Neural progenitor cell (in vitro differentiated cells): ENCODE measurements at places on chromosomes 12 and 14. TPM values are rescaled to one million over a fixed set of nuclear protein-coding genes. Genes with fewer than 3 reads are reported as not detected.

- no peak for DNase-seq
These were observed 33.0 kb upstream of the TSPAN9 start for GRCh38 chr12:3044141-3044630.

DNA sequence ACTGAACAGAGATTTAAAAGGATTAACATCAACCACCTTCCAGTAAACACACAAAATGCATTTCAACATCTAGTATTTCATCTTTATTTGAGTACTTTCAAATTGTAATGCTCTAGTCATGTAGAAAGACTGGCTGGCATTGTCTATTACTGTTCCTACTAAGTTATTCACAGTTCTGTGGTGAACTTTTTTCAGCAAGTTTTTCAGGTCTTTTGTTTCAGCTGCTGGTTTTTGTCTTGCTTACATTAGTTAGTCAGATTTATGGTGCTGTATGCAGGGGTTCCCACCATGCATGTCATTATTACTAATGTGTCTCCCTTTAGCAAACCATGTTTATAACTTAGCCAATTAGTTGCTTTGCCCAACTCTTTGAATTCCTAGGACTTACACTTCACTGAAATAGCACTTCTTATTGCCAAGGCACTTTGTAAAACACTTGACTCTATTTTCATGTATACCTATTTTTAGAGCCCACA, 253.4 kb upstream of the KITLG start:
- DNase-seq, result no peak

DNA sequence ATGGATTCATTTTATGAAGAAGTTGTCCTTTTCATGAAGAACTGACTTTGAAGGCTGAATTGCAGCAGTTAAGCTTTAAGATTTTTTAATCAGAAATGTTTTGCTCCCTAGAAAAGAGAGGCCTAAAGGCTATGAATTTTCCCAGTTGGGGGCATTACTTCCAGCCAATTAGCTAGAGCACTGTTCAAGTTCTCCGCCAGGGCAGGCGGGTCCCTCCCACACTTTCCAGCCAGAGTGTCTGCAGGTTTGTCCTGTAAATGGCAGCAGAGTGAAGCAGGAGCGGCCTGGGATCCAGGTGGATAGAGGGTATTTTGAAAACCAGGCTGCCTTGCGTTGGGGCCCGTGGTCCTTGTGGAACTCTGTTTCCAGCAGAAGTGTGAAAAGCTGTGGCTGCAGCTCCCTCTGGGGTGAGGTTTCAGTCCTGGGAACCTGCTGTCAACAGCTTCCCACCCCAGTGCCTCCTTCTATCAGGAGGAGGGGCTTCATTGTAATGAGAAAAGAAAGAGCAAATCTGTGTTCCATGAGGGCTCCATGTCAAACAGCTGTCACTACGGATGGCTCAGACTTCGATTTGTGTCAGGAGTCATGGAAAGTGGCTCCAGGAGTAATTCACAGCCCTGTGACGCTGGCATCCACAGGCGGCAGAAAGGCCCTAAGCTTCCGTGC, 210.7 kb upstream of the TMEM132C start:
- peak; percentile 17 for DNase-seq

DNA sequence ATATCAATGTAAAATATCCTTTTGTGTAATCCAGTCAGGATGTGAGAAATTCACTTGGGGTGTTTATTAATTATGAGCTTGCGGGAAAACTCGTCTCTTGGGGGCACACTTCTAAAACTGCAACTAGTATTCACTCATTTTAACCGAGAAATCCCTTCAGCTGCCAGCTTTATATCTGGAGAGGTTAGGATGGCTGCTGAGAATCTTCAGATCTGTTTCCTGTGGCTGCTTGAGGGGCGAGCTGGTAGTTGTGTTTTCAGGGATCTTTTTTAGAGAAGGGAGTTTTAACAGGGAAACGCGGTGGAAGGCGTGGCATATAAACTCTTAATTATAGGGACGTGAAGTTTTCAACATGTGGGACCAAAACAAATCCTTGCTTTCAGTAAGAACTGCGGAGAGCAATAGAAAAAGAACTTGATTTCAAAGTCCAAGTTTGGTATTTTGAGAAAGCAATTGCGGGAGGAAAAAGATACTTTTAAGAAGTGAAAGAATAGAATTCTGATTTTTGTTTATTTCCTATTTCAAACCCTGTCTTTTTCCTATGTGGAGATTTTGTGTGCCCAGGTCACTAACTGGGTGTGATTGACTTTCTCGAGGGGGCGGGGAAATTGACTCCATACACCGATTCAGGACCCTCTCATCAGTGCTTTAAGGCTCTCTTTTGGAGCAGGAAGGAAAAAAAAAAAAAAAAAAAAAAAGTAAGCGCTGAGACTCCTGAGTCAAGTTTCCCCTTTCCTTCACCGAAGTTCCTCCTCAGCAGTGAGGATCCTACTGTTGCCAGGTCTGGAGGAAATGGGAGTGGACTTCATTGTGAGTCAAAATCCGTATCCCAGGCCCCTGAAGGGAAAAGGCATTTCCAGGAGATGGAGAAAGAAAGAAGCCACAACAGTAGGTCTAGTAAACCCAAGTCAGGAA, 1.1 kb downstream of the PPFIBP1 start:
- peak; percentile 38 for DNase-seq

GRCh38 chr14:35362911-35363374, 41.6 kb downstream of the NFKBIA start:
- no peak for DNase-seq

- DNase-seq, result peak; percentile 41
These were observed 117.7 kb downstream of the PRKCH start for GRCh38 chr14:61438860-61439765.

DNA sequence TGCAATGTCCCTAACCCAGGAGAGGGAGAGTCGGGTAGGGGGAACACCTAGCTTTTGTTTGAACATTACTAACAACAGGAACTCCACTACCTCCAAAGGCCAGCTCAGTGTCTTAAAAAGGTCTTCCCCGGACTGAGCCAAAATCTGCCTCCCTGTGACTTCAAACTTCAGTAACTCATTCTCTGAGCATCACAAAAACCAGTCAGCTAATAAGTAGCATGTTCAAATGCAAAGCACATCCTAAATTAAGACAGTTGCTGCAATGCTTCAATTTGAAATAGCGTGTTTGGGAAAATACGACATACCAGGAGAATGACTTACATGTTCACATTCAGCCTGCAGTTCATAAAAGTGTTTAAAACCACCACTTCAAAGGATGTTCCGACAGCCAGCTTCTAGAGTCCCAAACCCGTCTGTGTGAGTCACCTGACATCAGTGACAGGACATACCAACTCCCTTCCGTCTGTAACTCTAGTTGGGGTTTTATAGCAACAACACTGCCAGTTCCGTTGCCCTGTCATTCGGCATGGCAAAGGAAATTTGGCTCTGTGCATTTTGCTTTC, 13.0 kb downstream of the ZFP36L1 start:
- no peak for DNase-seq

- no peak for DNase-seq
These were observed 12.6 kb upstream of the CFAP251 start for GRCh38 chr12:121905746-121906145.

GRCh38 chr12:18719922-18720510, 17.8 kb downstream of the PLCZ1 start:
- no peak for DNase-seq

- DNase-seq, result peak; percentile 49
These were observed 253.7 kb downstream of the DUSP6 start for GRCh38 chr12:89098441-89099112.

- peak; percentile 10 for DNase-seq
These were observed 303.4 kb downstream of the KCNC2 start for GRCh38 chr12:74906224-74906623.

GRCh38 chr14:89349171-89350008, 67.6 kb downstream of the FOXN3 start:
- peak; percentile 90 for DNase-seq

DNA sequence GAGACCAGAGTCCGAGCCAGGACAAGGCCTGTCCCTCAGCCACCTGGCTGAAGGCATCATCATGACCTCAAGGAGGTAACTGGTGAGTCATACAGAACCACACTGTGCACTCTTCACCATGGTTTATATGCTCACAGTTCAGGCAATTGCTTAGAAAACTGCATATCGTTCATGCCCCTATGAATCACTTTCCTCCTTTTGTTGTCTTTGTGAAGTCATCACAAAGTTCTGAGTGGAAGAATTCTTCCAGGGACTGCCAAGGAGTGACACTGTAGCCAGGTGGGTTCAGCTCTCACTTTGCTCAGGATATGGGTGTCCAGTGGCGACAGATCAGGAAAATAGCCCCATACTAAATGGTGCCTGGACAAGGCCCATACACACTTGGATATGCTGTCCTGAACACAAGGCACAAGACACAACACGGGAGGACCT, 92.5 kb downstream of the DPF3 start:
- DNase-seq, result no peak

GRCh38 chr12:50859621-50860310, 17.0 kb downstream of the TMPRSS12 start:
- no peak for DNase-seq

DNA sequence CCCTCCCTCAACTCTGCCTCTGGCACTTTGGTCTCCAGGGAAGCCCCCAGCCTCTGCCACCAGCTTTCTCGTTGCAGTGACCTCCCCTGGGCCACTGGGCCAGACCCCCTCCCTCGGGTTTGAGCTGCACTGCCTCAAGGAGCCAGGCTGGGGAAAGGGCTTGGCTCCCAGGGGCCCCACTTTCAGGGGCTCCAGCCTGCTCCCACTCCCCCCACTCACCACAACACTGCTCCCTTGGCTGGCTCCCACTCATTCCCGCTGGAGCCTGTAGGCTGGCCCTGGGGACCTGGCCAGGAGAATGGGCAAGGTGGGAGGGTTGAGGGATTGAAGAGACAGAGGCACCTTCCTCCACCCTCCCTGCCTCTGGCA, 19.3 kb upstream of the KIF26A start:
- no peak for DNase-seq

DNA sequence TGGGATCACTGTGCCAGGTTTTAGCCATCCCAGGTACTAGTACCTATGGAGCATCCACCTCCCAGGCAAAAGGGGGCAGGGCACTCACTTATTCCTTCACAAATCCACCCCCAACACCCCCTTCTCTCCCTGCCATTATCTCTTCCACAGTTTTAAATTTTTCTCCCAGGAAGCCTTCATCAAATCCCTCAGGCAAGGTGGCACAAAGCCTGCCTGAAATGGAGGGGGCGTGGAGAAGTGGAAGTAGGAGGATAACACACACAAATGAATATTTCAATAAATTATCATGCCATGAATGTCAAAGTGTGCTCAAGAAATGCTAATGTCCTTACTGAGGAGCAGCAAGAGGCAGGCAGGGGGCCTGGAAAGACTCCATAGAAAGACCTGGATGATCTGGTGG, 4.7 kb upstream of the CHST11 start:
- DNase-seq, result no peak

DNA sequence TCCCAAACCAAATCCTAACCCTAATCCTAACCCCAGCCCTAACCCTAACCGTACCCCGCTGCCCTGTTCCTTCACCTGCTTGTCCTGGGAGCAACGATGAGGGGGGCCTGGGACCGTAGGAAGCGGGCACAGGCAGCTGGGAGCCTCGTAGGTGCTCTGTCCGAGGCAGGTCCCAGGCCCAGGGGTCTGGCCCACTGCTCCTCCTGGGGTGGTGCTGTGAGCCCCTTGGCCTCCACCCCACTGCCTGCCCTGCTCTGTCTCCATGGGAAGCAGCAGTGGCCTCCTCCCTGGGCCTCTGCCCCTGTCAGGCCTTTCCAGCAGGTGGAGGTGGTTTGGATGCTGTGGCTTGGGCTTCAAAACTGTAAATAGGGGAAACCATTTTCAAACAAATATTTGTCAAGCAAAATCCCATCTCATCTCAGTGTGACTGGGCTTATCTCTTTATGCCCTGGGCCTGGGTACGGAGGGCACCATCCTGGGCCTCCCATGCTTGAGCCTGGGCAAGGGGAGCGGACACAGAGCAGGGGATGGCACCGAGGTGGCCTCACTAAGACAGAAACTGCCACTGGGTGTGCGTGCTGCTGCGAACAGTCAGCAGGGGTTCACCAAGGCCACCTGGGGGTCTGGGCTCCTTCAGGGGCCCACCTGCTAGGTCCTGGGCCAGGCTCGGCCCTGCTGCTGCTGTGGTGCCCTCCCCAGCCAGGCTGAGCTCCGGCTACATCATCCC, 3.7 kb upstream of the BEGAIN start:
- DNase-seq, result no peak

GRCh38 chr14:94632305-94632590, 20.1 kb downstream of the SERPINA3 start:
- no peak for DNase-seq

DNA sequence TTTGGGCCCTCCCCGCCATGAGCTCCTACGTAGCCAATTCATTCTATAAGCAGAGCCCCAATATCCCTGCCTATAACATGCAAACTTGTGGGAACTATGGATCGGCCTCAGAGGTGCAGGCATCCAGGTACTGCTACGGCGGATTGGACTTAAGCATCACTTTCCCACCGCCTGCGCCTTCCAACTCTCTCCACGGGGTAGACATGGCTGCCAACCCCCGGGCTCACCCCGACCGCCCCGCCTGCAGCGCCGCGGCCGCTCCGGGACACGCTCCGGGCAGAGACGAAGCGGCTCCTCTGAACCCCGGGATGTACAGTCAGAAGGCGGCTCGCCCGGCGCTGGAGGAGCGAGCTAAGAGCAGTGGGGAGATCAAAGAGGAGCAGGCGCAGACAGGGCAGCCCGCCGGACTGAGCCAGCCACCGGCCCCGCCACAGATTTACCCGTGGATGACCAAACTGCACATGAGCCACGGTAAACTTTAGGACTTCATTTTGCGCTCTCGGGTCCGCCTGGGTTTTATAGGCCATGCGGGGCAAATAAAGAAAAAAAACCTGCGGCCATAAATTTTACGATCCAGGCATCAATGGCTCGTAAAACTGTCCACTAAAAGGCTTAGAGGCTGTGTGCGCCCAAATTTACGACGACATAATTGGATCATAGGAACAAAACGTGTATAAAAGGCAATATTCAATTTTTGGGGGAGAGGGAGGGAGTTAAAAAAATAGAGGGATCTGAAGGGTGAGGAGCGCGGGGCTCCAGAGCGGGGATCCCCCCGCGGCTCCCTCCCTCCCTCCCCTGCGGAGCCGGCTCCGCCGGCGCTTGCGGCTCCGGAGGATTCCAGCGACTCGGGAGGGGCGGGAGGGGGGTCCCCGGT, 493 bp downstream of the HOXC5 start:
- peak; percentile 56 for DNase-seq

- DNase-seq, result peak; percentile 31
These were observed 1.3 kb upstream of the DYRK2 start for GRCh38 chr12:67647181-67647798.

- DNase-seq, result peak; percentile 71
These were observed 33.3 kb upstream of the TBX5 start for GRCh38 chr12:114439261-114439683.

The SLC38A4 gene
- total RNA-seq, result 1.8 and 2.5 TPM in 2 replicates

The GPR68 gene
- total RNA-seq, result 0.84 TPM in 1 of 2 replicates, not detected in the other

The PRR4 gene
- 0.69 and 2.6 TPM in 2 replicates for total RNA-seq

The SERPINA1 gene
- 0.13 and 0.43 TPM in 2 replicates for total RNA-seq

The FANCM gene
- total RNA-seq, result 18.6 and 29.4 TPM in 2 replicates

The GPD1 gene
- 1.4 TPM in 1 of 2 replicates, not detected in the other for total RNA-seq

The KRT78 gene
- total RNA-seq, result not detected in 2 replicates

The GPR135 gene
- 2.3 and 3.1 TPM in 2 replicates for total RNA-seq

The HVCN1 gene
- total RNA-seq, result 12.0 and 16.4 TPM in 2 replicates

The OVCH1 gene
- total RNA-seq, result 0.06 TPM in 1 of 2 replicates, not detected in the other

The ACOT4 gene
- total RNA-seq, result 0.65 TPM in 1 of 2 replicates, not detected in the other

The C12orf50 gene
- not detected in 2 replicates for total RNA-seq

The TMEM52B gene
- not detected in 2 replicates for total RNA-seq

The TAC3 gene
- 6.0 and 13.8 TPM in 2 replicates for total RNA-seq
